ENCODE measurements at places on chromosomes 2 and 18.

- DNase-seq: no peak
Measured at GRCh38 chr2:29719639-29720038, 201.7 kb downstream of the ALK start.

DNA sequence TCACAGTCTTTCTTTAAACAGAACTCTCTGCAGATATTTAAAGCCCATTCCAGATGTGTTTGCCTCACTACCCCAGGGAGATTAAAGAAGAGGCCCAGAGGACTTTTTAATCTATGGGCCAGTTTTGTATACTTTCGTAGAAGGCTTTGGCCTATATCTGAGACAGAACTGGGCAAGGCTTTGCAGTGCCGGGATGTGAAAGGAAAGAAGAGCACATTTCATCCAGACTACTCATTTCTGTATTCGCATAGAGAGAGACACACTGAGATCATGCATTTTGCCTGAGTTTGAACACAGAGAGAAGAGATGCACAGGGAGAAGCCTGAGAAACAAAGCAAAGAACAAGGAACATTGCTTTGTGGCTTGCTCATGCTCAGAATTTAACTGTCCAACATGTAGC is 54.9 kb upstream of the SLC5A7 start:
- no peak for DNase-seq

DNA sequence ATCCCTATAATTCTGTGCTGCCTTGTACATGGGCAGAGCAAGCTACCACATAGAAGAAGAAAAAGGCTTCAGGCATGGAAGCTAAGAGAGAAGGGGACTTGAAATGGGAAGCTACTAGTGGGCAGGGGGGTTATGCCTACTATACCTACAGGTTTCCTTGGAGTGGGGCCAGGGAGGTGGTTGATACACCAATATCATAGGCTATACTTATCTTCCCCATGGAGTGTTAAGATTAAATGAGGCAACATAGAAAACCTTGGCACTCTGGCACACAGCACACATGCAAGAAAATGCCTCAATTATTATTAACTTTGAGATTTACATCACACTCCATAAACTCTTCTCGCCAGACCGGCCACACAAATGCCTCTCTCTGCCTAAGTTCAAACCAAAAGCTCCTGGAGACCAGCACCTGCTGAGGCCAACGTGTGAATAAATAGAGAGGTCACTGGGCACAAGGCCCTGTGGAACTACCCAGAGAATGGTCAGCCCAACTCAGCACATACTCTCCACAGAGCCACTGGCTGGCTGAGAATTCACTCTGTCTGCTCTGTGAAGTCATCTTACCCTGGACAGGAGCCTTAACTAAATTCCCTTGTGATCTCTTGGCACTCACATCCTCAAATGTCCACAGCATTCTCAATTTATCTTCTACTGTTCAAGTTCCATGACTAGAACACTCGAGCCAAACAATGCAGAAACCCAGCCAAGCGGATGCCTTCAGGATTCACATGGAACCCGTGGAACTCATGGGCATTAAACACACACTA is 498.7 kb downstream of the BCL11A start:
- no peak for DNase-seq

DNA sequence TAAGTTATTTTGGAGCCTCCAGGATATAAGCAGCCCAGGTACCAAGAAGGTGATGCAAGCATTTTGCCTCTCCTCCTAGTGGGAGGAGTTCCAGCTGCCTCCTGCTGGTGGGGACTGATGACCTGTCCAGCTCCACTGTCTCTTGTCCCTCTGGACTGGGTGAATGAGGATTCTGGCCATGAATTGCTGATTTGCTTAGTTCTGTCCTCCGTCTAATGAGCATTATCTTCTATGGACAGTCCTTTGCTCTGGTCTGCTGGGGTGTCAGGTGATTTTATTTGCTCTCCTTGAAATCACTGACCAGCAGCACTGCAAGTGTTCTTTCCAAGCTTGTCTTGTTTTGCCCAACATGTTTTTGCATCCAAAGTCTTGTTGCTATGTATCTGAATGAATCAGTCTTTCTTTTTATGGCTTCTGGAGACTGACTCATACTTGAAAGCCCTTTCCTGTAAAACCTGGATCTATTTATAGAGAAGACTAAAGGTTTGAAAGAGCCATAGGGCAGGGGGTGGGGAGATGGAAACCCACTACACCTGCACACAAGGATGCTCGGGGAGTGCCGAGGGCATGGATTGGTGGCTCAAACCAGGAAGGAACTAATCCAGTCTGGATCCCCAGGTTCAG is 40.5 kb upstream of the EFHD1 start:
- DNase-seq: no peak

Measured in pancreas (tissue), 10 donors.